NB4 (cell line): ENCODE measurements at places on chromosomes 1 and 21.

- no peak for DNase-seq
These were observed 45.9 kb downstream of the SLX9 start for GRCh38 chr21:44985441-44986401.

DNA sequence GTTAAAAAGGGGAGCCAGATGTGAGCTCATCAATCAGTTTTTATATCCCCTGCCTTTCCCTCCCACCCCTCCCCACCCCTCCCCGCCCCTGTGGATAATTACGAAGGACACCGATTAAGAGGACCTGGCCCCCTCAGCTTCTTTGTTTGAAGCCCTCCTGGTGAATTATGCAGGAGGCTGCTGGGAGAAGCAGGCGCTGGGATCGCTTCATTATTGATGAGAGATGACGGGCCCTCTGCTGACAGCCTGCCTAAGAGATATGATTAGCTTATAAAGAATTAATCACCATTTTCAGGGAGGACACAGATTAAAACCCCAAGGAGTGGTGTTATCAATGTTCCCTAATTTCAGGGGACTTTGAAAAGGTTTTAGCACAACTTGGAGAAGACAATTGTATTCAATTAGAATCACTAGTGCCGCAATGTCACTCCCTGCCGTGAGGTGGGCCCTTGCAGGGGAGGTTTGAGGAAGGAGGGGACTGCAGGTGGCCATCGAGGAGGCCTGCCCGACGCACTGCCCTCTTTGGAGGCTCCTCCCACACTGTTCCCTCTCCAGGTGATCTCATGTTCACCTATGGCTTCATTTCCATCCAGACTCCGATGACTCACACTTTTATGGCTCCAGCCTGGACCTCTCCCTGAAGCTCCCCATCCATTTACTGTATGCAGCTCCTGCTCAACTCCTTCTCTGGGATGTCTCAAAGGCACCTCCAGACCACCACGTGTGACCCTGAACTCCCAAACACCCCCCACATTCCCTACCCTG is 67.0 kb upstream of the KLHDC7A start:
- DNase-seq = no peak

DNA sequence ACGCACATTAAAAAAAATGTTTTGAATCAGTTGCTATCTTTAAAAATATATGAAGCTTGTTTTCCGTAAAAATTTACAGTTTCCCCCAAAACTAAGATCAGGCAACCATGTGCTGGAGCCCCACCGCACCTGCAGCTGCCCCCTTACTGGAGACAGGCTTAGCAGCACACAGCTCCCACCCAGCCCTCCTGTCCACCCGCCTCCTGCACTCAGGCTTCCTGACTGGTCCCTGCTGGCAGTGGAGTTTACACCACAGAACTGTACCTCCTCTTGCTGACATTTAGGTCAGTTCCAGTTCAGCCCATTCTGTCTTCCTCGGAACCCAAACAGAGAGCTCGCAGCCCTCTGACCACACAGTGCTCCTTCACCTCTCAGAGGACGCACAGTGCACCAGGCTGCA is 2.1 kb downstream of the GPR161 start:
- no peak for DNase-seq

- no peak for DNase-seq
These were observed 6.3 kb upstream of the TNNT2 start for GRCh38 chr1:201383647-201384405.

GRCh38 chr1:231665101-231665500 is 38.5 kb downstream of the DISC1 start:
- no peak for DNase-seq

- no peak for DNase-seq
These were observed 154.8 kb upstream of the RGS18 start for GRCh38 chr1:192003295-192004077.

DNA sequence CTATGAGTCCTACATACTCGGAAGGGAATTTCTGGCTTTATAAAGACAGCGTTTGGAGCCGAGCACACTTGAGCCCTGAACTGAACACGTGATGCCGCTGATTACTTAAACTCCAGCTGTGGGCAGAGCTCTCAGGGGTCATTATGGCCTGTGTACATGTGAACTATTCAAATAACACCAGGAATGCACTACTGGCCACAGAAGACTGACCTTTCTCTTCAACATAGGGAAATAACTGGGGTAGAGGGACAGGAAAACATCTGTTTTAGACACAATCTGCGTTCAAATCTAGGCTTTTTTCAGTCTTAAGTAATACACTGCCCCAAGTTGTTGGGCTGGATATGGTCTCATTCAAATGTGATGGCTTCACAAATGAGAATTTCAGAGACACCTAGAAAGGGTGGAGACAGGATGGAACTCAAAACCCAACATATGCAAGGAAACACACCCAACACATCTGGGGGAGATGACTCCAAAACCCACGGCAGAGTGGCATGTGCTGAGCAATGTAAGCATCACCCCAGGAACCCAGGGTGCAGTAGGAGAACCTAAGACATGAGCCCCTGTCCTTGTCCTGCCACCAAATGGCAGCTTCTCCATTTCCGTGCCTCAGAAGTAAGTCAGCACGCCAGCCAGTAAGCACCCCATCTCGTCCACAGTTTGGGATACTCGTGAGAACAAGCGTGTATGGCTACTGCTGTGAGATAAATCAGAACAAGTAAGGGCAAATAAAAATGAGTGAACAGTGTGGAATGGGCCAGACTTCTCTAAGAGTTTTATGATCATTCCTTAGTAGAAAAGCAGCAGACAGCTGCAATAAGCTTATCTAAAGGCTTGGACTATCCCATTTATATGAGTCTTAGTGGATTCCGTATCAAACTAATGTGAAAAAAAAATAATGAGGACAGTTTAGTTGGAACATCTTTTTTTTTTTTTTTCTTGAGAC is 24.9 kb downstream of the NID1 start:
- no peak for DNase-seq

DNA sequence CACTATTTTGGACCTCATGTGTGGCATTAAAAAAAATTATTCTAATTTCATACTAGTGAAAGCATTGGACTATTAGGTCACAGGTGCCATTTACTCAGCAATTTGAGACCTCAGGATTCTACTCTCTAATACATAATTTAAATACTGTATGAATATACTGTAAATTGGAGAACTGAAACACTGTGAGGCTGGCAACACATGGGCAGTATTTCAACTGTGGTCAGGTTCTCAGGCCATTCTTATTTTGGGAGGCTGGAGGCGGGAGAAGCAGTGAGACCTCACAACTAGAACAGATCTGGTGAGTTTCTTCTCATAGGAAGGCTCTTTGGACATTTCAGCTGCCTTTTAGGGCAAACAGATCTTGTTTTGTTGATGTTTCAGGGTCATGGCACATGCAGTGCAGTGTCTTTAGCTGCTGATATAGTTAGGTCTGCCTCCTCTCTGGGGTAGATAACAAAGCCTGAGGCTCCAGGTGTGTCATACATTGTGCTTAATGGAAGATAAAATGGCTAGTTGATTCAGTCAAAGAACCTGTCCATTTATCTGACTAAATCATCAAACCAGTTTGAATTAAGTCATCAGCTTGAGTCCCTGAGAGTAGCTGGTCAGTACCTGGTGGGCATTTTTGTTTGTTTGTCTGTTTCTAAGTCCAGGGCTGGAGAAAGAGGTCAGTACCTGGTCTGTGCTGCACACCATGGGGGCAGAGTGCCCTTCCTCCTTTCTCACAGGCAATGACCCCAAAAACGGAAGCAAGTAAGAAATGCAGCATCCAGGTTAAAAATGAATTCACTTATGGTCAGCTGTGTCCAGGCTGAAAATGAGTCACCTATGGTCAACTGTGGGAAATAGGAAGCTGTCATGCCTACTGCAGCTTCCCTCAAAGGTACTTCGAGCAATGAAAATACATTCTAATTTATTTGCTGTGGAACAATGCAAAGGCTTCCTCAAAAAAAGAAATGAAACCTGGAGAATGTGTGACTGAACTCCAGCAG is 216.2 kb downstream of the SDCCAG8 start:
- DNase-seq = peak; percentile 18

DNA sequence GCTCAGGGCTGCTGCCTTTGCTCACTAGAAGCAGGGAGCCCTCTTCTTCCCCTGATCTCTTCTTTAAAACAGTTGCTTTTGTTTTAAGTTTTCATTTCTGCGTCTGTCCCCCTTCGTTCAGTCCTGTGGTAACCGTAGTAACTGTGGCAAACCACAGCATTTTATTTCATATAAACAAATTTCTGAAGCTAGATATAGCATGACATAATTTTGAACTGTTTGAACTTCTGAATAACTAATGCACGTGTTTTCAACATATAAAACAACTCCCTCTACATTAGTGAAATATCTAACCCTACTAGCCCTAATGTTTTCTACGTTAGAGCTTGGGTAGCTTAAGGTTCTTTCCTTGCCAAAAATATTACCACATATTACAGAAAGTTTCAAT is 104.6 kb downstream of the DISP1 start:
- no peak for DNase-seq

- DNase-seq = peak; percentile 36
These were observed 125.4 kb downstream of the FOXD2 start for GRCh38 chr1:47563201-47563600.

GRCh38 chr21:36004441-36004840 is 55.9 kb downstream of the SETD4 start:
- no peak for DNase-seq

DNA sequence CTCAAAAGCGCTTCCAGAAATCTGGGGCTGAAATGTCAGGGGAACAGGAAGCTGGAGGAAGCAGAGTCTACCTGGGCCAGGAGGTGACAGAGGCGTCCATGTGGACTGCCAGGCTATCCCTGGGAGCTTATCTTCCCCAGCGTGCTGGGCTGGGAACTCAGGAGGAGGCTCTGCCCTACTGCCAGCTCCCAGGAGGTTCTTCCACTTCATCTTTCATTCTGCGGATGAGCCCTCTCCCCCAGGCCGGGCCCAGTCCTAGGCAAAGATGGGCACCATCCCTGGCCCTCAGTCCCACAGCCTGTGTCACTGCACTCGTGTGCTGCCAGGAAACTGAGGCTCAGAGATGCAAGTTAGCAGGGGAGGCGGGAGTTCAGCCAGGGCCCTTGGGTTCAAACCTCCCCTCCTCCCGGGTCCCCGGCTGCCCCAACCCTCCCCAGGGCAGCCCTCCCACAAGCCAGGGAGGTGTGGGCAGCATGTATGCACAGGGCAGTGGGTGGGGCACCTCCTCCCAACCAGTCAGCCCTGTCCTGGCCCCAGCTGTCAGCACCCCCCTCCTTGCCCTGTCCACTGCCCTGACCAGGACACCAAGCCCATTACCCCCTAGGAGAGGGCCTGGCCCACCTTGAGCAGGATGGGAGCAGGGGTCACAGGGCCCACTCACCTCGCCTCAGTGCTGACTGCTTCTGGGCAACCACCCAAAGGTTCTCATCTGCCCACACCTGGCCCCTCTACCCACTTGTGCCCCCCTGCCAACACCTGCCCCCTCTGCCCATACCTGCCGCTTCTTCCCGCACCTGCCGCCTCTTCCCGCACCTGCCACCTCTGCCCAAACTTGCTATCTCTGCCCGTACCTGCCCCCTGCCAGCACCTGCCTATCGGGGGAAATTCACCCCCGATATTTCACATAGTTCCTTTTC is 226.0 kb downstream of the NPHP4 start:
- DNase-seq = no peak

- DNase-seq = no peak
These were observed 113.6 kb downstream of the MACF1 start for GRCh38 chr1:39317910-39318633.

DNA sequence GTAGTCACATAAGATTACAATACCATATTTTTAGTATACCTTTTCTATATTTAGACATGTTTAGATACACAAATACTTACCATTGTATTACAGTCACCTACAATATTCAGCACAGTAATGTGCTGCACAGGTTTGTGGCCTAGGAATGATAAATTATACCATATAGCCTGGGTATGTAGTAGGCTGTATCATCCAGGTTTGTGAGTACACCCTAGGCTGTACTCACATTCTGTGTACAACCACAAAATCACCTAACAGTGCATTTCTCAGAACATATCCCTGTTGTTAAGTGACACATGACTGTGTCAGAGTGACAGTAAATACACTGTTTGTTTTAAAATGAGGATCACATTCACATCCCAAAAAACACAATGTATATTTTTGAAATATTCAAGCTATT is 11.2 kb downstream of the KRTAP21-3 start:
- no peak for DNase-seq

DNA sequence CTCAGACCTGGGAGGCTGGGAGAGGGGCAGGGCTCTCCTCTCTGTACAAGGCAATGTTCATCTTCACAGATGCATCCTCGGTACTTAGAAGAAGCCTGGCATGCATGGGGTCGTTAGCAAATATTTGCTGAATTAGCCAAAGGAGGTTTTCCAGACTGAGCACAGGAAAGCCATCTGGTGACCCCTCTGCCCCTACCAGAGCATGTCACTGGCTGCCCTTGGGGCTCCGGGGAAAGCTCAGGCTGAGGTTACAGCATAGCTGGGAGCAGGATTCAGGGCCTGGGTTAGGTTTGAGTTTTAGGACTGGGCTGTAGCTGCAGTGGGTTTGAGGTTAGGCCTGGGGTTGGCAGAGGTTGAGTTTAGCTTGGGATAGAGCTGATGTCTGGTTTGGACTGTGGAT is 43.4 kb upstream of the ZBTB40 start:
- DNase-seq = no peak

DNA sequence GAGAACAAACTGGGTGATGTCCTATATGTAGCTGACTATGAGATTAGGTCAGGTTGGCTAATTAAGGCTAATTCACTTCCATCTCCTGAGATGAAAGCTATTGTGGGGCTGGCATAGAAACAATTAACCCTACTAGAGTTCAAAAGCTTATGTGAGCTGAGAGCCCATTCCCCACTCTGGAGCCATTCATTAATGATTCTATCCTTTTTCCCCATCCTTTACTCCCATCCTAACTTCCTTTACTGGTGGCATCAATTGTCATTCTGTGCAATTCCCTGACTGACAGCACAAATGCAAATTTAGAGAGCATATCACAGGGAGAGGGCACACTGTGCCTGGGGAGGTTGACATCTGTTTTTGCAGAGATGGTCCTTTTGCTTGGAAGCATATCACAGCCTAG is 103.9 kb downstream of the URB2 start:
- no peak for DNase-seq

DNA sequence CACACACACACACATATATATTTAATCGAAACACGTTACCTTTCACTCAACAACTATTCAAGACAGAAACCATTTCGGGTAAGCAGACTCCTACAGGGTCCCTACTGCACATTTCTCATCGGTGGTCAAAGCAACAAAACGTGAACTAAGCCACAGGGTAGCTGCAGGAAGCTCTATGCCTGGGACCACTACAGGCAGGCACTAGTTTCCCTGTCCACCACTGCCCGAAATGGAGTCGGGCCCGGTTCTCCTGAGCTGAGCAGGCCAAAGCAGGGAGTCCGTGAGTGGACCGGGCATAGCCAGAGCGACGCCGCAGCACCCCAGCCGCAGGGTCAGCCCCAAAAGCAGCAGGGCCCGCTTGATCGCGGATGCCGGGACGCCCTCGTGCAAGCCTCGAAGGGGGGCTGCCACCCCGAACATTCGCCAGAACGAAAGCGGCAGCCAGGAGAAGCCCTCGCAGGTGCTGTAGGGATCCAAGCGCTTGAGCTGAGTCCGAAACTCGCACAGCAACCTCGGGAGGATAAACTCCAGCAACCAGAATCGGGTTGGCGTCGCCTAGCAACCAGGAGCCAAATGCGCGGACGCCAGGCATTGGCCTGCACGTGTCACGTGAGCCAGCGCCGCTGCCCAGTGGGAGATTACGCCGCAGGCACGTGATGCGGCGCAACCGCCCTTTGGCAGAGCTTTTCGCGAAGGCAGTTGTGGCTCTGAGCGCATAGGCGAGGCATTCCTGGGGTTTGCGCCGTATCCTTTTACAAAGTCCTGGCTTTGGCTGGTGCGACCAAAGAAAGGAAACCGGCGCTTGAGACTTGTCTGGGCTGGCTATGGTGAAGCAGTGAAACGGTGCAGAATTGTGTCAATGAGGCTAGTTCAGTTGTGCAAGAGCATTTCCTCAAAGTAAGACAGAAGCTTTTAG is 13.9 kb upstream of the DDI2 start:
- DNase-seq = peak; percentile 96

GRCh38 chr1:194369060-194369459 is 1182.6 kb upstream of the B3GALT2 start:
- DNase-seq = no peak
